Left colon (tissue), 2 donors: ENCODE measurements at places on chromosomes 3 and 15. TPM values are rescaled to one million over a fixed set of nuclear protein-coding genes. Genes with fewer than 3 reads are reported as not detected.

The HGD gene
- 62.9 TPM for total RNA-seq

The ALDH1L1 gene
- total RNA-seq: 7.7 TPM

The CDV3 gene
- 137 TPM for total RNA-seq

The KNG1 gene
- total RNA-seq: 2.3 TPM

The TBL1XR1 gene
- 186 TPM for total RNA-seq

The AGTR1 gene
- 5.4 TPM for total RNA-seq

The CCDC54 gene
- total RNA-seq: not detected

The SLC12A1 gene
- not detected for total RNA-seq

The COL6A5 gene
- 0.08 TPM for total RNA-seq
